Stimulated activated CD8-positive, alpha-beta memory T cell treated with anti-CD3 and anti-CD28 coated beads, Interleukin-4, amount 100 ng/mL, for 4 hours (primary cell): ENCODE measurements at places on chromosomes 4 and X.
A peak's percentile ranks its signal among the peaks of the same experiment; 100 is the strongest.

- no peak for DNase-seq
These were observed 70.9 kb upstream of the ENPP6 start for GRCh38 chr4:184288451-184289178.

- DNase-seq, result no peak
These were observed 126.4 kb downstream of the KDR start for GRCh38 chr4:54999003-54999402.

DNA sequence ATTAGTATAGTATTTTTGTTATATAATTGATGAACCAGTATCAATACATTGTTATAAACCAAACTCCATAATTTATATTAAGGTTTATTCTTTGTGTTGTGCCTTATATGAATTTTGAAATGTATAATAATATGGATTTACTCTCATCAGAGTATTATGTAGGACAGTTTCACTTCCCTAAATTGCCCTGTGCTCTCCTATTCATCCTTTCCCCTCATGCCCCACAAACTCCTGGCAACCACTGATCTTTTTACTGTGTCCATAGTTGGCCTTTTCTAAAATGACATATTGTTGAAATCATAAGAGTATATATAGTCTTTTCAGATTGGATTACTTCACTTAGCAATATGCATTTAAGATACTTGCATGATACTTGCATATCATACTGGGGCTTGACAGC lies 958.1 kb upstream of the GRID2 start:
- no peak for DNase-seq

- DNase-seq, result no peak
These were observed 139.1 kb upstream of the ZIC3 start for GRCh38 chrX:137426695-137427425.

DNA sequence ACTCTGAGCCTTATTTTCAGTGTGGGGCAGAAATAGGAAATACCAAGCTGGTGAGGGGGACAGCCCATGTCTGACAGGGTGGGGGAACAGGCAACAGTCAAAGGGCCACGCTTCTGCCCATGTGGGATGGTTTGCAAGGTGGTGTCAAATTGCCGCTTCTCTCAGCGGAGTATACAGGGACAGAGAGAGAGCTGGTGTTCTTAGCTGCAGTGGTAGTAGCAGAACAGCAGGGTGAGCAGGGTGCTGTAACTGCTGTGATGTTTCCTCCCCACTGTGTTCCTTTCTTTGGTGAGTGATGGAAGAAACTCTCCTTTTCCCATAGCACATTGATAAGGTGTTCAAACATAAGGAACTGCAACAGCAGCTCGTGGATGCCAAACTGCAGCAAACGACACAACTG lies 37.9 kb downstream of the RBBP7 start:
- DNase-seq, result no peak

DNA sequence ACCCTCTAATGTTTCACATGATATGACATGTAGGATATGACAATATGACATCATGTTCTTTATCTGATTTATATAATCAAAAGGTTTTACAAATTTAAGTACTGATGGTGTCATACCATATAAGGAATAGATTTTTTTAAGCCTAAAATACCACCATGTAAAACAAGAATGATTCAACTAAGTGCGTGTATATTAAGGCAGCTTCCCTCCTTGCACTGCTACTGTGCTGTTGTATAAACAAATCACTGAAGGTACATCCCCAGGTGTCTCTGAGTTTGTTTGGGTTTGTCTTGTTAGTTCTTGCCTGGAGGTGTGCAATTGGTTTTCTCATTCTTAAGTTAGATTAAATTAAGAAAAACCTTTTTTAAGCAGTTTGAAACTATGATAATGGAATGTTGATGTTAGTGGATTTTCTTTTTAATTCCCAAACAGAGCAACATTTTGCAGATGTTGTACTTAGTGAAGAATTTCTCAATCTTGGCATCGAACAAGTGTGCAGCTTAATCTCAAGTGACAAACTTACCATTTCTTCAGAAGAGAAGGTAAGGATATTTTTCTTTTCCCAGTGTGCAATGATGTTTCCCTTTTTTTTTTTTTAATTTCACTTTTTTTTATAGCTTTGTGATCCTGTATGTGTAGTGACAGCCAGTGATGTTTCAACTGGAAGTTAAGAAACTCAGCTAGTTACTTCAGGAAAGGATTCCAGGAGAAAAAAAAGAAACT lies 33.4 kb upstream of the MSMO1 start:
- no peak for DNase-seq

- DNase-seq, result no peak
These were observed 21.7 kb downstream of the CLOCK start for GRCh38 chr4:55524844-55525571.

DNA sequence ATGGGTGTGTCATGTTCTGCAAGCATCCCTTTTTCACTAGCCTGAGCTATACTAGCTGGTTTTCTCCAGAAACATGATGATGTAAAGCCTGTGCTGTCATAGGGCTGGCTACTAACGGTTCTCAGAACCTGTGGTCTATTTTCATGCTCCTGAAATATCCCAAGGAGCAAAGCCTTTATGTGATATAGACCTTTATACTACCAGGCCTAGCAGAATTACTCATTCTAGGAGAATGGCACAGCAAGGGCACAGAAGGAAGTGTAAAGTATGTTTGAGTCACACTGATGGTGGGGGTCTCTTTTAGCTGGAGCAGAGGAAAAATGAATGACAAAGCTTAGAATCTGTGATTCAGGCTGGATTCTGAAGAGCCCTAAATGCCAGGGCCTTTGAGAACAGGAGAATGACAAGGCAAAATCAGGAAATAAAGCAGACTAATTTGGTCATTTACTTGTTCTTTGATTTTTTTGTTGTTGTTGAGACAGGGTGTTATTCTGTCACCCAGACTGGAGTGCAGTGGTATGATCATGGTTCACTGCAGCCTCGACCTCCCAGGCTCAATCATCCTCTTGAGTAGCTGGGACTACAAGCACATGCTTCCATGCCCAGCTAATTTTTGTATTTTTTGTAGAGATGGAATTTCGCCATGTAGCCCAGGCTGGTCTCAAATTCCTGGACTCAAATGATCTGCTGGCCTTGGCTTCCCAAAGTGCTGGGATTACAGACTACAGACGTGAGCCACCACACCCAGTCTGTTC lies 11.8 kb downstream of the TCEAL1 start:
- DNase-seq, result no peak

- no peak for DNase-seq
These were observed 8.1 kb upstream of the TBC1D25 start for GRCh38 chrX:48531358-48531959.

GRCh38 chr4:108742451-108743420 lies 20.1 kb downstream of the ETNPPL start:
- no peak for DNase-seq

DNA sequence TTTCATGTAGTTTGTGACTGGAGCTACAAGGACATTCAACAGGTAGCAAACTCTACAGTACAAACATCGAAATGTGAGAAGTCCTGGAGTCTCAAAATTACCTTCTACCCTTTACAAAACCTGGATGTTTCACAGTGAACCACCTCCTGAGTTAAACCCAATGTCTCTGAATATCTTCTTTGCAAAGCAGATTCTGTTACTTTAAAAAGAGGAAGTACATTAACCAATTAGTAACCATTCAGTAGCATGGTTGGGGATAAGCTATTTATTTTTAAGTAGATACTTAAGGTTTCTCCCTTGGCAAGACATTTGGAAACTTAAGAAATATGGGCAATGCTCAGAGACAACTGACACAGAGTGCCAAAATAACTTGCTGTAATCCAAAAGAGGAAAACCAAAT lies 371.9 kb upstream of the NWD2 start:
- no peak for DNase-seq

GRCh38 chrX:46796574-46797191 lies 37.8 kb upstream of the SLC9A7 start:
- peak; percentile 51 for DNase-seq

GRCh38 chr4:14434483-14434882 lies 567.8 kb upstream of the CPEB2 start:
- no peak for DNase-seq

DNA sequence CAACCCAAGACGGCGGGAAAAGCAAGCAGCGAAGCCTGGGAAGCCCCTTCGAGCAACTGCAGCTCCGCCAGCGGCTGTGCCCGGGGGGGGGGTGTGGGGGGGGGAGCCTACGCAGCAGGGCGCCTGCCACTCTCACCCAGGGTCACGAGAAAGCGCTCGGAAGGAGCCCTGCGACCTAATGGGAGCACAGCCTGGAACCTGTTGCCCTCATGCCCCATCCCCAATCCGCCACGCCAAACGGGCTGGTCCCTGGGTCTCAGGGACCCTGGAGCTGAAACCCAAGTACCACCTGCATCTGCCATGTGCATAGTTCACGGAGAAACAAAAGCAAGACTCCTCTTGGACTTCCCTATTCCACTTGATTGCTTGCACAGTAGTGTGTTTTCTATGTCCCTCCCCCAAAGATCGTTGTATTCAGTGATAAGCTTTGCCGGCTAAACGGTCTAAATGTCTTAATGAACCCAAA lies 359 bp upstream of the GAB3 start:
- DNase-seq, result no peak

GRCh38 chr4:17260166-17260907 lies 251.6 kb downstream of the QDPR start:
- DNase-seq, result no peak

DNA sequence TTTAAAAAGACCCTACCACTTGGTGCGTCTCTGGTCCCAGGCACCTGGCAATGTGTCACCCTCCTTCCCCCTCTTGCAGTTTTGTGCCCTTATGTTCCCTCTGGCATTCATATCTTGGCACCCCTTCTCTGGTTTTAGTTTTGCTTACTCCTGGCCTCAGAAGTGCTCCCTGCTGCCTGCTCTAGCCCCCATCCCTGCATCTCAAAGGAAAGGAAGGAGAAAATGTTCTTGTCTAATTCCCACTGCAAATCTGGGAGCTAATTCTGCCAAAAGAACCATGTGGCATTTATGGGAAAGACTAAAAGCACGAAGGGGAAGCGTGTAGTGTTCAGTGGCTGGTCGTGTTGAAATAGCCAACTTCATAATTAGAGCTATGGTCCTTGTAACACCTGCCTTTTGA lies 340.1 kb upstream of the RPS6KA3 start:
- DNase-seq, result no peak

DNA sequence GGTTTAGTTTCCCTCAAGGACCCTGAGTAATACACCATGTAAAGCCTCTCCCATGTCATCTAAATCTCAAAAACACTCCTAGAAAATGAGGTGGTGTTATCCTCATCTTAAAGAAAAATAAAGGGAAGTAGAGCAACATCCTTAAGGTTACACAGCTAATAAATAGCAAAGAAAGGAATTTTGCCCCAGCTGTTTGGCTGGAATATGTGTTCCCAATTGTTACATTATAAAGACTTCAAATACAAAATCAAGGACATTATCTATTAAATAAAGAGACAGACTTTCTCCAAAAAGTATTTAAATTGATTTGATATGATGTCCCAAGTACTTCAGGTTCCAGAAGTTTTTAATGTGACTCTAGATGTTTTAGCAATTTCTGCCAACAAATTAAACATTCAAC lies 57.9 kb upstream of the IL15 start:
- no peak for DNase-seq

GRCh38 chr4:141036786-141037185 lies 96.5 kb downstream of the RNF150 start:
- no peak for DNase-seq

- DNase-seq, result no peak
These were observed 232.3 kb upstream of the CPEB2 start for GRCh38 chr4:14769993-14770392.

DNA sequence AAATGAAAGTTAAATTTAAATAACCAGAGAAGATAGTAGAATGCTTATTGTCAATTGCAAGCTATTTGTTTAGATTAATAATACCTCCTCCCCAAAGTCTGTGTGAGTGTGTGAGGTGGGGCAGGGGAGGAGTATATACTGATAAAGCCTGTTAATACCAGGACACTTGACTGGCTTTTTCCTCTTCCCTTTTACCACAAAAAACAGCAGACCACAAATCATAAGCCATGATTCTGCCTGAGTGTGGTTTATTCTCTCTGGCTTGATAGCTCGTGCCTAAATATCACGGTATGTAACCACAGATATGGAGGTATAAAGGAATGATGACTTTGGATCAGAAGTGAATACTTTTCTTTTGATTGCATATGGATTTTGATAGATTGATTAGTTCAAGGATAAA lies 21.9 kb upstream of the SCRG1 start:
- no peak for DNase-seq

GRCh38 chr4:47704693-47705325 lies 133.1 kb downstream of the CORIN start:
- DNase-seq, result no peak

- DNase-seq, result no peak
These were observed 11.8 kb downstream of the DGKQ start for GRCh38 chr4:961351-962230.

GRCh38 chr4:146333187-146333894 lies 119.0 kb downstream of the REELD1 start:
- no peak for DNase-seq

GRCh38 chr4:139589336-139590018 lies 33.5 kb upstream of the SETD7 start:
- DNase-seq, result no peak

- DNase-seq, result no peak
These were observed 54.5 kb downstream of the CLDN34 start for GRCh38 chrX:10021461-10022272.

DNA sequence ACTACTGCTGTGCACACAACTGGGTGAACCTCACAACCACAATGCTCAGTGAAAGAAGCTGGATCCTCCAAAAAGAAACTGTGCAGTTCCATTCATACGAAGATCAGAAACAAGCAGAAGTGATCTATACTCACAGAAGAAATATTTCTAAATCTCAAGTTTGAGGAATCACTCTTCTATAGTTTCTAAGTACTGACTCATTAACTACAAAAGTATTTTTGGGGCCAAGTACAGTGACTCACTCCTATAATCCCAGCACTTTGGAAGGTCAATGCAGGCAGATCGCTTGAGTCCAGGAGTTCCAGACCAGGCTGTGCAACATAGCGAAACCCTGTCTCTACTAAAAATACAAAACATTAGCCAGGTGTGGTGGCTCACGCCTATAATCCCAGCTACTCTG lies 51.3 kb upstream of the RELL1 start:
- DNase-seq, result no peak

GRCh38 chr4:114879916-114880669 lies 233.3 kb downstream of the NDST4 start:
- DNase-seq, result no peak

- DNase-seq, result no peak
These were observed 40.0 kb upstream of the IRF2 start for GRCh38 chr4:184514121-184514988.

- DNase-seq, result no peak
These were observed 77.1 kb upstream of the TBC1D9 start for GRCh38 chr4:140833280-140833679.

GRCh38 chr4:117654079-117654478 lies 380.2 kb upstream of the NDST3 start:
- DNase-seq, result no peak

GRCh38 chr4:58515226-58515625 lies 1405.0 kb upstream of the IGFBP7 start:
- no peak for DNase-seq

DNA sequence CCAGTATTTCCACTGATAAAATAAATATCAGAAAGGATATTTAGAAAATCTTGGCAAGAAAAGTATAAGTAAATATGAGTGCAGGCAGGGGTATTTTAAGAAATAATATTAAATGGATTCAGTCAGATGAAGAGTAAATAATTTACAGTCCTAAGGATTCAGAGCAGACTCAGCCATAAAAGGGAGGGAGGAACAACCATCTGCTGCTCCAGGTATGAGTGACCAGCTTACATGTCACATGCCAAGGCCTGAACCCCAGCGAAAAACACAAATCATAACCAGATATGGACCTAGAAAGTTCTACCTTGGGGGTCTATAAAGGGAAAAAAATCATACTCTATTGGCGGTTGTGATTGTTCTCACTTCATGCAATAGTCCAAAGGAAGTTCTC lies 166.8 kb downstream of the COL4A6 start:
- no peak for DNase-seq

GRCh38 chrX:53223068-53223693 lies 1.8 kb downstream of the KDM5C start:
- no peak for DNase-seq
